ENCODE measurements at places on chromosomes 5 and 9. TPM values are rescaled to one million over a fixed set of nuclear protein-coding genes. Genes with fewer than 3 reads are reported as not detected.

Gene TAF11L10
- total RNA-seq, result not detected

Gene NEUROG1
- total RNA-seq, result not detected

Gene ANKRD55
- total RNA-seq, result 1.9 TPM

Gene FBXW5
- total RNA-seq, result 170 TPM

Gene ZNF366
- 2.2 TPM for total RNA-seq

Gene PTGS1
- 95.6 TPM for total RNA-seq

Gene GNA14
- 15.0 TPM for total RNA-seq

Gene TAF11L5
- not detected for total RNA-seq

Gene HRCT1
- total RNA-seq, result 2.6 TPM

Gene STK32A
- total RNA-seq, result 4.3 TPM

Gene PRRC1
- 30.7 TPM for total RNA-seq

Gene CORO2A
- total RNA-seq, result 1.2 TPM

Gene GABRA6
- not detected for total RNA-seq

Gene TTF1
- 20.9 TPM for total RNA-seq

Gene MUSK
- total RNA-seq, result 9.7 TPM

Gene DAP
- total RNA-seq, result 27.5 TPM

Gene FST
- total RNA-seq, result 6.1 TPM

Gene ORM1
- not detected for total RNA-seq

Gene CMYA5
- 5.4 TPM for total RNA-seq

Gene SLC34A3
- not detected for total RNA-seq

Gene PHF24
- 0.68 TPM for total RNA-seq

Gene TMC1
- 1.5 TPM for total RNA-seq

Gene CDH6
- total RNA-seq, result 2.9 TPM

Gene COL15A1
- total RNA-seq, result 21.4 TPM

Gene NTNG2
- total RNA-seq, result 6.0 TPM

Gene LCN10
- total RNA-seq, result 6.4 TPM

Gene TOR1A
- total RNA-seq, result 40.0 TPM

Gene SLC6A7
- not detected for total RNA-seq

Gene RFESD
- 1.4 TPM for total RNA-seq

Gene SPATA31E1
- total RNA-seq, result not detected

Gene PCDH1
- 13.6 TPM for total RNA-seq

Gene ANGPTL2
- 61.0 TPM for total RNA-seq

Gene PCDHB11
- 4.2 TPM for total RNA-seq

Gene OGN
- total RNA-seq, result 56.1 TPM

Gene PROB1
- total RNA-seq, result 0.36 TPM

Gene WNK2
- 38.0 TPM for total RNA-seq

Gene SLC46A2
- not detected for total RNA-seq

Gene SLC22A5
- total RNA-seq, result 7.2 TPM

Gene ZCCHC10
- 18.9 TPM for total RNA-seq

Gene MSX2
- total RNA-seq, result not detected

Gene SLC6A3
- not detected for total RNA-seq

Gene DMRTA1
- 2.1 TPM for total RNA-seq

Gene CARD9
- 6.9 TPM for total RNA-seq

Gene C9orf50
- not detected for total RNA-seq

Gene FAM78A
- total RNA-seq, result 3.0 TPM

Gene KCNV2
- total RNA-seq, result not detected

Gene PPP2CA
- 102 TPM for total RNA-seq

Gene QRFP
- not detected for total RNA-seq

Gene PGM5
- total RNA-seq, result 628 TPM

Gene ISL1
- 1.1 TPM for total RNA-seq

Measured in sigmoid colon (tissue), 7 donors.